Lung microvascular endothelial cell (primary cell): ENCODE measurements at places on chromosomes 4 and X. TPM values are rescaled to one million over a fixed set of nuclear protein-coding genes. Genes with fewer than 3 reads are reported as not detected.

GRCh38 chrX:10087391-10087790, 69.4 kb upstream of the CLCN4 start:
- no peak for DNase-seq

Gene KLF3
- 17.0 and 26.8 TPM in 2 replicates for total RNA-seq

DNA sequence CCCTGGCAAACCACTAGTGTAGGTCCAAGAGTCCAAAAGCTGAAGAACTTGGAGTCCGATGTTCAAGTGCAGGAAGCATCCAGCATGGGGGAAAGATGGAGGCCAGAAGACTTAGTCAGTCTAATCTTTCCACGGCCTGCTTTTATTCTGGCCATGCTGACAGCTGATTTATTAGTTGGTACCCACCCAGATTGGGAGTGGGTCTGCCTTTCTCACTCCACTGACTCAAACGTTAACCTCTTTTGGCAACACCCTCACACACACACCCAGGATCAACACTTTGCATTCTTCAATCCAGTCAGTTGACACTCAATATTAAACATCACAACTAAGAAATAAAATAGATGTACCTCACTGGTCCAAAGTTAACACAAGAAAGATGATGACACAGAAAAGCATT, 134.8 kb upstream of the GABRA2 start:
- DNase-seq, result no peak

DNA sequence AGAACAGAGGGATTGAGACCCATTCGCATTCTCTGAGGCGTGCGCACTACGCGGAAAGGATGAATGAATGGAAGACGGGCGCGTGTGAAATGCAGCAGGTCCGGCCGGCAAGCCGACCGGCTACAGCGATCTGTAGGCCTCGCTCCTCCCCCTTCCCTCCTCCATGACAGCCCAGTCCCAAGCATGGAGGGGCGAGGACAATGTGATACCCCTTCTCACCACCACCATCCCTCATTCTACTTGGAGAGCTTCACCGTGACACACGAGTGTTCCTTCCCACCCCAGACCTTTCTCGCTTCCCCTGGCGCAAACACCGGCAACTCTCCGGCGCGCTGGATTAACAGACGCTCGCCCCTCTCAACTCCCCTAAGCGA, 815 bp downstream of the EIF4E start:
- peak; percentile 85 for DNase-seq

Gene GRIPAP1
- total RNA-seq, result 12.4 and 19.6 TPM in 2 replicates

Gene GPRASP3
- 2.6 and 4.4 TPM in 2 replicates for total RNA-seq

GRCh38 chr4:102341201-102341600, 4.1 kb downstream of the SLC39A8 start:
- no peak for DNase-seq

Gene EDA2R
- 0.60 and 1.5 TPM in 2 replicates for total RNA-seq

Gene SOX3
- not detected in 2 replicates for total RNA-seq
